NCI-H1105 (cell line): ENCODE measurements at places on chromosomes 5 and 9.
A peak's percentile ranks its signal among the peaks of the same experiment; 100 is the strongest.

DNA sequence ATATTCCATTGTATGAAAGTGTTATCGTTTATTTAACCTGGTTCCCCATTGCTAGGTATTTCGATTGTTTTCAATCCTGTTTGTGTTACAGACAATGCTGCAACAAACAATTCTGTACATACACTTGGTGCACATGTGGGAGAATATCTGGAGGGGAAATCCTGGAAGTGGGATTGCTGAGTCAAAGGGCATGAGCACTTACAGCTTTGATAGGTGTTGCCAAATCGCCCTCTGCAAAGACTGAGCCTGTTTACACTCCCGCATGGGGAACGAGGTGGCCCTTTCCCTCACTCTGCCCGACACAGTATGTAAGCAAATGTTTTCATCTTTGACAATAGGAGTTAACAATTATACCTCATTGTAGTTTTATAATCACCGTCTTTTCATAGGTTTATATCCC is 66.2 kb downstream of the PDE6A start:
- no peak for DNase-seq

GRCh38 chr9:130490981-130491380 is 46.2 kb downstream of the ASS1 start:
- DNase-seq, result peak; percentile 50

GRCh38 chr9:87342743-87343142 is 154.9 kb upstream of the DAPK1 start:
- DNase-seq, result no peak

- DNase-seq, result no peak
Measured at GRCh38 chr9:82732928-82733327, 330.0 kb downstream of the RASEF start.

DNA sequence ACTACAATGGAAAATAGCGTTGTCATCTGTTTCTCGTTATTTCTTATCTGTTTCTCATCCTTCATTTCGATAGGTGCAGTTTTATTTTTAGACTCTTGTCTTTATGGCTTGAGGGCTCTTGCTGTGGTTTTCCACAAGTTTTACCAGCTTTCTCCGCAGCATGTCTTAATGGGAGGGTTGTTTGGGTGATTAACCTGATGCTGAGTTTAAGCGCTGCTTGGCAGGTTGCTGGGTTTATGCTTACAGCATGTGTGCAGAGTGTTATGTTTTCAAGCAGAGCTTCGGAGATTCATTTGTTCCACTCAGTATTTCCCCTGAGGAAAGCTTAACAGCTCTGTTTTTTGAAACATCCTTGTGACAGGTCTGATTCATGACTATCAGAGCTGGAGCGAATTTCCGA is 154.0 kb downstream of the SLC12A2 start:
- DNase-seq, result no peak

DNA sequence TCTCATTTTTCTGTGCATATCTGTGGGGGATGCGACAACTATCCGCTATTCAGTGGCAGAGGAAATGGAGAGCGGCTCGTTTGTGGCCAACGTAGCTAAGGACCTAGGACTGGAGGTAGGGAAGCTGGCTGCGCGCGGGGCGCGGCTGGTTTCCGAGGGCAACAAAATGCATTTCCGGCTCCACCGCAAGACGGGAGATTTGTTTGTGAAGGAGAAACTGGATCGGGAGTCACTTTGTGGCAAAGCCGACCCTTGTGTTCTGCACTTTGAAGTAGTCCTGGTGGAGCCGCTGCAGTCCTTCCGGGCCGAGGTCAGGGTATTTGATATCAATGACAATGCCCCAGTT is 320 bp downstream of the PCDHB1 start:
- DNase-seq, result no peak

GRCh38 chr5:151332857-151333256 is 14.5 kb downstream of the SLC36A2 start:
- DNase-seq, result no peak

DNA sequence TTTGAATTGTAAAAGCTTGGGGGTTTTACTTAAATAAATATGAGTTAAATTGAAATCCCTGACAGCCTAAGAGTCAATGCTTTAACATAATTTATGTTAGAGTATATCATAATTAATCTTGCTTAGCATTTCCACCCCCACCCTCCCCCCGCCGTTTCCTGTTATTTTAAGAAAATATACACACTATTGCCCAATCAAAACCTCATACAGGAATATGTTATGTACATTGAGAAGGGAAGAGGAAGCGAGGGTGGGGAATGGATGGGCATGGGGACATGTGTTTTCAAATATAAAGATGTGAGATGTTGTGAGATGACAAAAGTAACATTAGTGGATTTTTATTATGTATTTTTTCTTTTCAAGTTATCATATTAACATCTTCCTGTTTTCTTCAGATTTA is 561.1 kb upstream of the MEF2C start:
- DNase-seq, result no peak

DNA sequence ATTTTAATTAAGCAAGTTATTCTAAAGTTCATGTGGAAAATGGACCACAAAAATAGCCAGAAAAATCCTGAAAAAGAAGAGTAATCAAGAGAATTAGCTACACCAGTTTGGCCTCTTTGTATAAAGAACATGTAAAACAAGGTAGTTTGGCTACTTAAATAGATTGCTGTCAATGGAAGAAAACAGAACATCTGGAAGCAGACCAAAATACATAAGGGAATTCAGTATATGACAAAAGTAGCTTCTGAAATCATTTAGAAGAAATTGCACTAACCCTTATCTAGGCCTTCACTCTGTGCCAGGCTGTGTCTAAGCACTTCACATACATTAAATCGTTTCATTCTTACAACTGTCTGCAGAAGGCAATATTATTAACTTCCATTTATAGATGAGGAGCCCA is 156.6 kb downstream of the PRDM6 start:
- DNase-seq, result no peak

GRCh38 chr9:33374190-33374589 is 28.2 kb downstream of the AQP7 start:
- no peak for DNase-seq

- no peak for DNase-seq
Measured at GRCh38 chr9:105413525-105413924, 34.3 kb upstream of the FSD1L start.

- no peak for DNase-seq
Measured at GRCh38 chr5:172713113-172713808, 57.7 kb downstream of the DUSP1 start.

- no peak for DNase-seq
Measured at GRCh38 chr5:146311278-146311677, 27.4 kb upstream of the POU4F3 start.

DNA sequence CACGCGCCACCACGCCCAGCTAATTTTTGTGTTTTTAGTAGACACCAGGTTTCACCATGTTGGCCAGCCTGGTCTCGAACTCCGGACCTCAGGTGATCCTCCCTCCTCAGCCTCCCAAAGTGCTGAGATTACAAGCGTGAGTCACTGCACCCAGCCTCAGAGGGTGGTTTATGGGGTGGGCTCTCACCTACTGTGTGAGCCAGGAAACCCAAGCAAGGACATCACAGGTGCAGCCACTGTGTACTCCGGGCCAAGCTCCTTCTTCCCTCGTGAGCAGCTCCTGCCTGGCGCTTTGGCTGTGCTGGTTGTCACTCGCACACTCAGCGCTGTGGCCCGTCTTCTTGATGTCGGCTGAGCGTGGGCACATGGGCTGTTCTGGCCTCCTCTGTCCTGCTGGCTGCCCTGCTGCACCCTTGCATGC is 70.1 kb downstream of the WNK2 start:
- no peak for DNase-seq

GRCh38 chr5:166722939-166723338 is 1568.5 kb upstream of the WWC1 start:
- no peak for DNase-seq

DNA sequence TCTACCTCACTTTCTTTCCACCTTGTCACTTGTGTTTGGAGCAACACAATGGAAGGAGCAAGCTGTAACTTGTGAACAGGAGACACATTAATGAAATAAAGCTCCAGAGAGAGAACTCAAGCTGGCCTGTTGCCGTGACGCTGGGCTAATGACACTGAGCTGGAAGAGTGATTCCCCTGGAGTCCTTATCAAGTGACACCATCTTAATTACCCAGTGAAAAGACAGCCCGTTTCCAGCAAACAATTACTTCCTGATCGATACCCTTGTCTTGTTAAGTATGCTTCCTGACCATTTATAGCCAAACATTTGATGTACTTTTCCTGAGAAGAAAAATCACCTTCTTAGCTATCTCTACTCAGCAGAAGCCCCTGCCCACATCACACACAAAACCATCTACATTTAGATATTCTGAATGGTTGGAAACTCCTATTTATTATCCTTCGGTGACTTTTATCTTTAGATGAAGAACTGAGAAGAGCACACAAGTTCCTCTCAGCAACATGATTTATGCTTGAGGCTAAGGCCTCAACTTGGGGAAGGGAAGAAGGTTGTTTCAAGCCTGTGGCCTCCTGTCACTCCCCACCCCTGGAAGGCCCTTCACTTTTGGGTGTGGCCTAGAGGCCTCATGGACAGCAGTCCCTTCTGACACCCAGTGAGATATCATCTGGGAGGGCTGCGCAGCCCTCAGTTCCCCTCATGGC is 34.1 kb downstream of the CRHBP start:
- peak; percentile 64 for DNase-seq

DNA sequence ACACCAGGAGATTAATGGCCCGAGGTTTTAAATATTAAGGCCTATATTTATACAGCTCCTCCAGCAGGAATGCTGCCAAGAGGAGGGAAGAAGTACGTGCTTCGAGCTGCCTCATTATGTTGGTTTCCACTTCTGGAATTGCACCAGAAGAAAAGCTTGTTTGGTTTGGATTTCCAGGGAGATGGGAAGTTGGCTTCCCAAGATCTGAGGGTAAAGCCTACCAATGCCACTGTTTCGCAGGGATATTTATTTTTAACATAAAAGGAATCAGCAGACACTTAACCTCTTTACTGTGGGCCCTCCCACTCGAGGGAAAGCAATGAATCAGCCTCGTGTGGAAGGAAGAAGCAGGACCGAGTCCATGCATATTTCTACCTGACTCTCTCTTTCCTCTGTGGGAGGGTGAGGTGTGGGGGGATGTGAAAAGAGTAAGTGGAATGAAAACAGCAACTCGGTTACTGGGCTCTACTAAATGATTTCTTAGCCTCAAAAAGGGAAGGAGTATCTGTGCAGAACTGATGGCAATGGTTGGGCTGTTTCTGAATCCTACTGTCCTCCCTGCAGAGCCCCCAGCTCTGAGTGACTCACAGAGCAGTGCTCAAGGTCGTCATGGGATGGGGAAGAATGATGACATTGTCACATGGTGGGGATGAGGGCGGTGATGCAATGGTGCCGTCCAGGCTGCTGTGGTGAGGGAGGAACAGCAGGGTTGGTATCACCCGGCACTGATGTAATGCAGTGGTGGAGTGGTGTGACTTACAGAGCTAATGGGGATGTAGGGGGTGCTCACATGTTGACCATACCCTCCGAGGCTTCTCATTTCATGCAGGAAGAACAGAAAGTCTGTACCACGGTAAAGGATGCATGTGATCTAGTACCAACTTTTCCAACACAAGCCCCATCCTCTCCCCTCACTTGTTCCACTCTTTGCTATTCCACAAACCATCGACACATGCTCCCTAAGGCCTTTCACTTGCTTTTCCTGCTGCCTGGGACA is 215.0 kb upstream of the PANK3 start:
- DNase-seq, result no peak

- DNase-seq, result no peak
Measured at GRCh38 chr9:9949978-9950377, 662.8 kb downstream of the PTPRD start.

DNA sequence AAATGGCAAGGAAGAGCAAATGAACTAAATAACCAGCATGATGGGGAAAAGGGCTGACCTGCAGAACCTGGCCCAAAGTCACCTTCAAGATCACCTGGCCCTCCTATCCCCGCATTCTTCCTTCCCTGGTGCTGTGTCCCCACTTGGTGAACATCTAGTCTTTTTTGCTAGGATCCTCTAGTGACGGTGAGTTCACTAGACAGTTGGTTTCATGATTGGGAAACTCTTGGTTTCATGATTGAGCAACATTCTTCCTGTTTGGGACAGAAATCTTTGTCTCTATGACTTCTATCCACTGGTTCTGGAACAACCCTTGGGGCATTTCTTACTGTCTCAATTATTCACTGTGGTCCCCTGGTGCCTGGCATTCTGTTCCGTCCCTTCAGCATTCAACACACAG is 50.2 kb upstream of the DAB2IP start:
- DNase-seq, result no peak

GRCh38 chr5:158591301-158591863 is 508.3 kb downstream of the EBF1 start:
- peak; percentile 42 for DNase-seq
